ENCODE measurements at places on chromosomes 6 and 20.
A peak's percentile ranks its signal among the peaks of the same experiment; 100 is the strongest.

GRCh38 chr6:13348334-13349113 is 20.2 kb upstream of the TBC1D7 start:
- no peak for DNase-seq

DNA sequence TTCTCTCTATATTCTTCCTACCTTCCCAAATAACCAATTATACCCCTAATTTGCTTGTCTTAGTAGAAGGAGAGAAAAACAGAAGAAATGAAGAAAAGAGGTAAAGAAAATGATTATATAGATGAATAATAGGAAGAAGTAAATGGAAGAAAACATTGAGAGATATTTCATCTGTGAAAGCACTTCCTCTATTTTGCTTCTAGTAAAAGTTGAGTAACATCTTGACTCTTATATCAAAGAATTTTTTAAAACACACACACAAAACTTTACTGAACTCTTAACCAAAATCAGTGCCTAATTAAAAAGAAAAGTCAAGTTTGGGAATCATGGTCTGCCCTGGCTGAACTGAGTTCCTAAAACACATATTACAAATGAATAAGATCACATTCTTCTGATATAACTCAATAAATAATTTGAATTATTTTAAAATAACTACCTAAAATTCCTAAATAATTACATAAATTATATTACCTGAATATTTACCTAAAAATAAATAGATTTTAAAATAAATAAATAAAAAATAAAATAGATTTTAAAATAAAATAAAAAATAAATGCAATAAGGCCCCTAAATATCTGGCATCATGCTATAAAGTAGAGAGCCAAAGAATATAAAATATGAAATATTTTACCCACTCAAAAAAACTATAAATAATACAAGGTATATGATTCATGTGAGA is 8.8 kb downstream of the SLC17A2 start:
- DNase-seq, result no peak

DNA sequence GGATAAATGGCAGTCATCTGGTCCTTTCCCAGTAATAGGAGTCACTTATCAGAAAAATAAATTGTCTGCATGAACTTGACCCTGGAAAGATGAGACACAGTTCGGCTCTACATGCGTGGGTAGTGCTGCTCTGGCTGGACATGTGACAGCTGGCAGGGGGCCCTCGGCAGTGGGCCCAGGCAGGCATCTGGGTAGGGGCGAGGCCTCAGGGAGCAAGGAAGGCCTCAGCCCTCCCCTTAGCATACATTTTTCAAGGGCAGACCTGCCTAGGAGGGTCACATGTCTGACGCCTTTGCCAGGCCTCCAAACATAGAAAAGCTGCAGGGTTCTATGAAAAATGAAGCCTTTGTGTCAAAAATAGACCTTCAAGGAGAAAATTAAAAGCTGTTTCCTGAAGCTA is 12.8 kb upstream of the ILRUN start:
- peak; percentile 11 for DNase-seq

- DNase-seq, result no peak
Observed at GRCh38 chr6:129186988-129187387, 304.1 kb downstream of the LAMA2 start.

GRCh38 chr6:15444881-15445280 is 199.0 kb downstream of the JARID2 start:
- DNase-seq, result no peak

GRCh38 chr20:49809803-49810359 is 2.7 kb upstream of the SLC9A8 start:
- no peak for DNase-seq

DNA sequence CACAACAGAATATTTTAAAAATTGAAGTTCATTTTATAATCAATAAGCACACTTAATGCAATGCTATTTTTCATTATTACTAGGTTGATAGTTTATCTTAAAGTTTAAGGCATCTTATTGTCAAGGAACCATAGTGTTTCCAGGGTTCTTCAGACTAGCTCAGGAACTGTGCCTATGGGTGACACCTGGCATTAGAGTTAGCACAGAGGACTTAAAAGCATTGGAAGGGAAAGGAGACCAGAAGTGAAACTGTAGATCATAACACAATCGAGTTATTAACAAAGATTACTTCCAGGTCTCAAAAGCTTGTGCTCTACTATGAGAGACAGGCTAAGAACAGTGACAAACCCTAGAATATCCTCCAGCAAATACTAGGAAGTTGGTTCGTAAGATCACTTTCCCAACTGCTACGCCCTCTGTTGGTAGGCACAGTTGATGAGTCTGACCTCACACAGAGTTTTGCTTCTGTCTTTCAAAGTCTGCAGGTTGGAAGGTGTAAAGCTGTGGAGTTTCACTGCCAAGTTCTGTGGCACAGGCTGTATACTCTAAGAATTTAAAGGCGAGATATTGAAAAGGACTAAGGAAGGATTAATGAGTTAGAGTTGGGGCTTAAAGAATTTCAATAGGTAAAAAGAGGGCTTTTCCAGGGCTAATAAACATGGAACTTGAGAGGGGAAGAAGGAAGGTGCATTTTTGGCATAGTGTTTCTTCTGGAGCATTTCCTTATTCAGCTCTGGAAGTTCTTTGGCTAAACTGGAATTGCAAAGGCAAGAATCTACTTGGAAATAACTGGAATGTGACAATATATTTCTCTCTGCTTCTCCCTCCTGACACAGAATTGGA is 531.3 kb upstream of the JAG1 start:
- no peak for DNase-seq

DNA sequence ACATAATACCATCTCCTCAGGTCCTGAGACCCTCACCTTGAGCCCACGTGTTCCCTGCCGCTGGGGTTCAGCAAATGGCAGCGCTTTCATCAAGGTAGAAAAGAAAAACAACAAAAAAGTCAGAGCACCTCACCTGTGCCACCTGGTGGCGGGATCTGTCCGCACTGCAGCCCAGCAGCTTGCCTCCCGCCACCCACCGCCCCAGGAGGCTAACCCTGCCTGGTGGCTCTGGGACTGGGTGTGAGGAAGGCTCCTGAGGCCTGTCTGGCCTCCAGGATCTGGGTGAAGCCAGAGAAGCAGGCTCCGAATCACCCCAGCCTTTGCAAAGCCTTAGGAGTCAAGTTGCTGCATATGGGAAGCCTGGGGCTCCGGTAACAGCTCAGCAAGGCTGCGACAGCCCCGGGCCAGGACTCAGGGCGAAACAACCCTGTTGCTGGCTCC is 270.8 kb downstream of the BMP7 start:
- no peak for DNase-seq

- no peak for DNase-seq
Observed at GRCh38 chr20:14622796-14623195, 285.4 kb upstream of the FLRT3 start.

DNA sequence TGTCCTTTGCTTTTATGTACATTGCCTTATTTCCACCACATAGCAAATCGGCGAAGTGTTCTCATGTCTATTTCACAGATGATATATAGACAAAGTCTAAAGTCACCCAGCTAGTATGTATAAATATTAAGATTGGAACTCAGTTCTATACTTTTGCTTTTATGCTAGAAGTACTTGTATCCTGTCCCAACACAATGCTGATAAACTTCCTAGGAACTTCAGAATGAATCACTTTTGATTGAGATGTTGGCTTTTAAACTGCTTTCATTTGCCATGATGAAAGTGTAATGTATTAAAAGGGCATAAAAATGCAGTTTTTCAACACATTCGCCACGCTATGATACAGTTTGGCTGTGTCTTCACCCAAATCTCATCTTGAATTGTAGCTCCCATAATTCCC is 50.8 kb downstream of the GCLC start:
- no peak for DNase-seq

DNA sequence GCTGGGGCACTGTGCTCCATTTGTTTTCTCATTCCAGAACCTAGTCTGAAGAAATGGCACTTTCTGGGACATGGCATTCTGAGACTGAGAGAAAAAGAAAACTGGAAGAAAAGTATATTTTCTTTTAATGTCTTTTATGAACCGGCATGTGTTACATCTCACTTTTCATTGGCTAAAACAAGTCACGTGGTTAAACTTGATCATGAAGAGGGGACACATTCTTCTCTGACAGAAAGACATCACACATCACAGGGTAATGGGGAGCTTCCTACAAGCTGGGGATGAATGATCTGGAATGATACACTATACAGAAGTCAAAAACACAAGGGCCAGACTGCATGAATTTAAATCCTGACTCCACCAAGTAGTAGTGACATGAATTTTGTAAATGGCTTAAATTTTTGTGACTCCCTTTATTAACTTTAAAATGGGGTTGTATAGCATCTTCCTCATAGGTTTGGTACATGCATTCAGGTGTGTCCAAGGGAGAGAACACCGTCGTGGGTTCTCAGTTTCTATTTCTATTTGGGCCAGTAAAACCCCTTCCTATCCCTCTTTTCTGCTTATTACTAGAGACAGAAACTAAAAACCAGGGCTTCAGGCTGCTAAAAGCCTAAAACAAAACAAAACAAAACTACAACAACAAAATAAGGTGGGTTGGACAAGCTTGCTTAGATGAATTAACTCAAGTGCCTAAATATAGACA is 61.7 kb upstream of the GFRAL start:
- DNase-seq, result no peak

- no peak for DNase-seq
Observed at GRCh38 chr6:5199702-5200101, 61.0 kb downstream of the LYRM4 start.

DNA sequence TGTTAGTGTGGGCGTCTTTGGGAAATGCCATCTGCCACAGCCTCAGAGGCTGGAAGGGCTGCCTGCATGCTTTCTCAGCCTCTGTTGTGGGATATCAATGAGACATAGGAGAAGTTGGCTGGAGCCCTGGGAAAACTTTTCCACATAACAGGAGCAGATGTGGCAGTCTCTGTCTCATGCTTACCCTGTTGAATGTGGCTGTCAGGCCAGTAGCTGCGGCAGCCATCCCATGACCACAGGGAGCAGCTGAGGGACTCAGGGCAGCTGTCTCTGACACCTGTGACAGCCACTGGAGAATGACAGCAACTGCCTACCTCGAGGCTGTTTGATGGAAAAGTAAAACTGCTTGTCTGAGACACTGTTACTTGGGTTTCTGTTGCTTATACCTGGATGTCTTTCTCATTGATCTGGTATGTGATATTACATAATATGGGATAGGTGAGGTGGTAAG is 64.4 kb downstream of the TULP4 start:
- DNase-seq, result no peak

- DNase-seq, result no peak
Observed at GRCh38 chr20:4090756-4091489, 75.6 kb upstream of the RNF24 start.

- DNase-seq, result no peak
Observed at GRCh38 chr20:46118481-46119020, 437 bp downstream of the CD40 start.

GRCh38 chr20:3084986-3085360 is 449 bp upstream of the AVP start:
- no peak for DNase-seq

DNA sequence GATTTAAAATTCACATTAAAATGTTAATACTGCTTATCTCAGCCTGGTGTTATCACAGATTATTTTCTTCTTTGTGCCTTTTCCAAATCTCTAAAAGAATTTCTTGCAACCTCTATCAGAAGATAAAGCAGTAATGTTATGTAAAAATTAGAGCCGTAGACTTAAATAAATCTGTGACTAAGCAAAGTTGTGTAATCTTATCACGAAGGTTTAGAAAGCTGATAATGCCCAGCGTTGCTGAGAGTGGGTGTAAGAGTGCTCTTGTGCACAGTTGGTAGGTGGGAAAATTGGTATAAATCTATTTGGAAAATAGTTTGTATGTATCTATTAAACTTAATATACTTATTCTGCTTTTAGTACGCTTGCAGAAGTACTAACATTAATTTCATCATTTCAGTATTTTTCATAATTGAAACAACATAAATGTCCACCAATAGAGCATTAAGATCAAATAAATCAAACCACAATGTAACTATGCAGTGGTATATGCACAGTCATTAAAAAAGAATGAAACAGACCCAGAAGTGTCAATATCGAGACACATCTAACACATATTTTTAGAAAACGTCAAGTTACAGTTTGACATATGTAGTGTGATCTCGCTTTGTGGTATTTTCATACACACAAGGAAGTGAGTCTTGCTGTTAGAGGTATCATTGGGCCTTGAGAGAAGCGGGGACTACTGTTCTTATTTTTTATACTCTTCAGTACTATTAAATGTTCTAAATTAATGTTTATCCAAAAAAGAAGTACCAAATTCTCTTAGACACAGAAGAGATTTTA is 54.4 kb upstream of the PBOV1 start:
- DNase-seq, result no peak

- DNase-seq, result no peak
Observed at GRCh38 chr6:14787250-14787649, 458.6 kb upstream of the JARID2 start.

GRCh38 chr6:11701573-11701972 is 77.0 kb downstream of the ADTRP start:
- no peak for DNase-seq

DNA sequence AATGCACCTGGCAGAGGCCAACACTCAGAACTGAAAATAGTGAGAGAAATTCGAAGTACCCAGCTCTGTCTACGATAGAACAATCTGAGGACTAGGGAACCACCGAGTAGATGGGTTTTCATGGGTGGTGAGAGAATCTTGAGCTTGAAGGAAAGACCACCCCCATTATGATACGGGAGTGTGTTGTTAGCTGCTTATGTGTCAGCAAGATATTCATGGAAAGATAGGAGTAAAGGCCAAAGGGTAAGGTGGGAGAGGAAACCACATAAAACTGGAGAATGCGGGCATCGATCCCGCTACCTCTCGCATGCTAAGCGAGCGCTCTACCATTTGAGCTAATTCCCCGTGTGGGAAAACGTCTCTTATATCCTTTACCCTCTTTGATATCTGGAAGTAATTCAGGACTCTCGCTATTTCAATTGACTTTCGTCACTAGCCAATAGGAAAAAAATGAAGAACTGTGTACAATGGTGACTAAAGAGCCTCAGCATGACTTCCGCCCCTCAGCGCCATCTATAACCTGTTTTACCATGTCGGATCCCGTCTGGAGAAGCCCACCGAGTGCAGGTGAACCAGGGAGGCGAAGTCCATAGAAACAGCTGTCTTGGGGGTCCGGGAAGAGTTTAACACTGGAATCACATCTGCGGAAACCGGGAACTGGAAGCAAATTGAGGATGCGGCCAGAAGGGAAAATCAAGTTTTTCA is 25.0 kb upstream of the ABT1 start:
- DNase-seq, result no peak

- DNase-seq, result no peak
Observed at GRCh38 chr20:38604873-38605303, 3.3 kb downstream of the ARHGAP40 start.

DNA sequence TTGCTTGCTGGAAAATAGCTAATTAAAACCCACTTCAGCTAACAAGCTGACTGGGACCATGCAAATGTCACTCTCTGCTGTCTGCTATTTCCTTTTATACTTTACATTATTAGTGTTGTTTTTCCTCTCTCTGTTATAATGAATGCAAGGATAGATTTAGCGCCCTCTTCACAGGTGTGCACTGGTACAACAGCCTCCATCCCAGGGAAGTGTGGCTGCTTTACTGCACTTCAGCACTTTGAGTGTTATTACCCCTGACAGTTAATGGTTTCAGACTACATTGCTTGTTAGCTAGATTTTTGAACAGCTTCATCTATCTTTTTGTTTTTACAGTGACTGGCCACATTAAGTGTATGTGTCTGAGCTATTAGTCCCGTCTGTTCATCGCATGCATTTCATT is 405.7 kb downstream of the RNF144B start:
- no peak for DNase-seq
